Naive thymus-derived CD8-positive, alpha-beta T cell (primary cell): ENCODE measurements at places on chromosomes 13 and 19.
A peak's percentile ranks its signal among the peaks of the same experiment; 100 is the strongest.

GRCh38 chr19:58009666-58010301, 7.2 kb upstream of the ZNF606 start:
- DNase-seq = peak; percentile 31

DNA sequence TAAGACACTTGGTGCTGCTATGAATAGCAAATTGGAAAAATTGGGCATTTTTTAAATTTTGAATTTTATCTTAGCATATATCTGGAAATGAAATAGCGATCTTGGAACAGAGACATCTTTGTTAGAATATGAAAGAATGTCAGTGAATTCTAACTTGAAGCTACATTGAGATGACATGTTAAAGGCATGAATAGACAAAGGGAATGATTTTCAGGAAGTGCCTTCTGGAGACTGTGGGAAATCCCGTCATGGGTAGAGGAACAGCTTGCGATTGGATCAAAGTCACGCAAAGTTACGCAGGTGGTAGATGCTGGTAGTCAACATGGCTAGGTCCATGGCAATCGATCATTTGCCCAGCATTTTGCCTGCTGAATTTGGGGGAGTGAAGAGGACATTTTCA, 43.5 kb downstream of the LRCH1 start:
- DNase-seq = no peak

DNA sequence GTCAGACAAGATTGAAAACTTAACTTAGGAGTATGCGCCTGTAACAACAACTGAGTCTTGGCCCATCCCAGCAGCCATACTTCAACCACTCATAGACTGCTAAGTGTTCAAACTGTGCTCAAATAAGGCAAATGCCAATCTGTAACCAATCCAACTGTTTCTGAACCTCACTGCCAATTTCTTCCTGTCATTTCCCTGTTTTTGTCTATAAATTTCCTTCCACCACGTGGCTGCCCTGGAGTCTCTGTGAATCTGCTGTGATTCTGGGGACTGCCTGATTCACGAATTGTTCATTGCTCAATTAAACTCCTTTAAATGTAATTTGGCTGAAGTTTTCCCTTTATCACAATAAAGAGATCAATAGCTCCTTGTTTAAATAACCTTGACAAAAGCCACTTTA, 50.8 kb upstream of the FREM2 start:
- DNase-seq = no peak

DNA sequence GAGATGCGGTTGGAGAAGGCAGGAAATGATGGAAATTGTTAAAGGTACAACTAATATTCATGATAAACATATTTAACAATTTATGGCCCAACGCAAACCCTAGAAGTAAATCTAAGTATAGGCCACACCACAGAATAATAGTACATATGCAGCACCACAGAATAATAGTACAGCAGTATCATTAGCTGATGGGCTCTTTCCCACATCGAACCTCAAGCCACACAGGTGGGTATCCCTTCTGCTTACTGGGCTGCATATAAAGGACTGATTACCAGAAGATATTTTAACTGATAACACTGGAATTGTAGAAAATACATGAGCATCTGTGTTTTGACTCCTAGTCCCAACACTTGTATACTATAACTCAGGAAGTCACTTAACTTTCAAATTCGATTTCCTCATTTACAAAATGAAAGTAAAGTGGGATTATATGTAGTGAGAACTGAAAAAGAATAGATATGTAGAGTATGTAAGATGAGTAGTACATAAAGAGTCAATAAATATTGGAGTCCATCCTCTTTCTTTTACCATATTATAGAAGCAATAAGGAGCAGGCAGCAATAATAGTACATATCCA, 91.5 kb downstream of the TSC22D1 start:
- DNase-seq = no peak

DNA sequence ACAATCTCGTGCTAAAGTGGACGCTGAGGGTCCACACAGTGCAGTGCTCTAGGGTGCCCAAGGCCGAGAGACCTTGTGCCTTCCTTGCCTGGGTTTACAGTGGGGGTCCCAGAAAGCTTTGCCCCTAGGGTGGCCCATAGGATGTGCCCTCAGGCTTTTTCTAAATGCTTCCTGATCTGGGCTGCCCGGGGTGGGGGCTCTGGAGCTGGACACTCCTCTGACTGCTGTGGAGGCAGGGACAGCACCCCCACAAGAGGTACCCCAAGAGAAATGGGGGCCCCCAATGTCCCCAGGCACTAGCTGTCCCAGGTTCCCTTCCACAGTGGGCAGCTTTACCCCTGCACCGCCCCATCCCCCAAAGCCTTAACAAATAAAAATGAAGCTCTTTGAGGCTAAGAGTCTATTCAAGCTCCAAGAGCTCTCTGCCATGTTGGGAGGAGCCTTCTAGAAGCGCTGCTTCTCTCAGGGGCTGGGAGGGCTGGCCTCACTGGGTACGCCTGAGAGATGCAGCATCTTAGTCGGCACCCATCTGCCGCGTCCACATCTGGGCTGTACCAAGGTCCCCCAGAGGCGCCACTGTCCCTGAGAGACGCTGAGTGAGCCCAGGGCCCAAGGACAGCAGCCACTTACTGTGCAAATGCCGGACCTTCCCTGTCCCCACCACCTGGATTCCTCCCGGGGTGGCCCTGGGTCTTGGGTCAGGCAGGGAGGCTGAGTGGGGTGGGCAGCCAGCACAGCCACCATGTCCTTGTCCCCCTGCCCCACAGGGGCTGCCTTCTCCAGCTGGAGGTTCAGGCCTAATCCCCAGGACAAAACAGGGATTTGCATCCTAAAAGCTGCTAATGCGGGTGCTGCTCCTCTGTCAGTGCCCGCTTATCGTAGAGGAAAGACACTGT, 27.4 kb downstream of the CEBPA start:
- DNase-seq = no peak

- no peak for DNase-seq
These were observed 23.9 kb upstream of the PSG4 start for GRCh38 chr19:43229315-43229714.

DNA sequence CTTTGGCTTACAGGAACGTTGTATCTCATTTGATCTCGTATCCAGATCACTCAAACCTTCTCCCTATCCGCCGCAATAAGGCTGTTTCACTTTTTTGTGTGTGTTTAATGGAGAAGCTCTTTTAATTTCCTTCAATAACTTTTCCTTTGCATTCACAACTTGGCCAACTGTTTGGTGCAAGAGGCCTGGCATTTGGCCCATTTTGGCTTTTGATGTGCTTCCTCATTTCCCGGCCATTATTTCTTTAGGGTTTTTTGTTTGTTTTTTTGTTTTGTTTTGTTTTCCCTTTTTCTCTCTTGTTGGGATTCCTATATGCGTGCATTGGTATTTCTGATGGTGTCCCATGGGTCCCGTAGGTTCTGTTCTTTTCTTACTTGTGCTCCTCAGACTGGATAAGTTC, 6.1 kb upstream of the UPF3A start:
- DNase-seq = no peak

GRCh38 chr13:40586886-40587565, 79.4 kb downstream of the FOXO1 start:
- no peak for DNase-seq

- DNase-seq = no peak
These were observed 7.8 kb downstream of the ZBTB7A start for GRCh38 chr19:4058693-4059452.

- peak; percentile 87 for DNase-seq
These were observed at the start of gene EMP3 for GRCh38 chr19:48325265-48325910. Gene EMP3, plus strand, starts transcription at chr19:48325552. Its CDS starts 1,293 bp downstream, at chr19:48326845.

DNA sequence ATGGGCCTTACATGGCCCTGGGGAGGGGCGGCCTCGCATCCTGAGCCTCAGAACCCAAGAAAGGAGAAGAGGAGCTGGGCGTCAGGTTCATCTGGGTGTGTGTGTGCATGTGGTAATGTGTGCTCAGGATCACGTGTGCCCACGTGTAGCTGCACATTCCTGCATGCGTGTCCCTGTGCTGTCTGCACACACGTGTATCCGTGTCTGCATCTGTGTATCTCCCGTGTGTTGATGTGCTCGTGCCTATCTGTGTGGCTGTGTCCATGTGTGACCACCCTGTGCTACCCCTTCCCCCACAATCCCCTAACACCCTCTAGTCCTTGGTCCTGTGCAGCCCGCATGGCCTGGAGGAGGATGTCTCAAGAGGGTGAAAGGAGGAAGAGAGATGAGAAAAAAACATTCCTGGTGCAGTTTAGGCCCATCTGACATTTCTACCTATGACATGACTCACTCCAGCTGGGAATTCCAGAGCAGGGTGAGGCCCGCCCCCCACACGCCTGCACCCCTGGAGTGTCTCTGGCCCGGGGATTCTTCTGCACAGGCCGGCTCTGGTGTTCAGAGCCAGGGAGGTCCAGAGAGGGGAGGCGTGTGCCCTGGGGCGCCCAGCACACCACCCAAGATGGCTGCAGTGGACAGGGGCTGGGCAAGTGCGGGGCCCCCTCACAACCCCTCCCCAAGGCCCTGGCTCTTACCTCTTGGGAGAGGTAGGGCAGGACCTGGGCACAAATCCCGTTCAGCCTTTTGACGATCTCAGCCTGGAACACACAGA, 7.1 kb downstream of the TLE5 start:
- DNase-seq = no peak

DNA sequence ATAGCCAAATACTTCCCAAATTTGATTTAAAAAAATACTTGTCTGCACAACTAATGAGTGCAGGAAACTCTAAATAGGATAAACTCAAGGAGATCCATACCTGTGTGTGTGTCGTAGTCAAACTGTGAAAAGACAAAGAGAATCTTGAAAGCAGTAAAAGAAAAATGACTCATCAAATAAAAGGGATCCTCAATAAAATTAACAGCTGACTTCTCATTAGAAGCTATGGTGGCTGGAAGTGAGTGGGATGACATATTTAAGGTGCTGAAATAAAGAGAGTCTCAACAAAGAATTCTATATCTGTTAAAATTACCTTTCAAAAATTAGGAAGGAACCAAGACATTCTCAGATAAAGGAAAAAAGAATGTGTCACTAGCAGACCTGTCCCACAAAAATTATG, 13.7 kb downstream of the RNASEH2B start:
- DNase-seq = no peak

DNA sequence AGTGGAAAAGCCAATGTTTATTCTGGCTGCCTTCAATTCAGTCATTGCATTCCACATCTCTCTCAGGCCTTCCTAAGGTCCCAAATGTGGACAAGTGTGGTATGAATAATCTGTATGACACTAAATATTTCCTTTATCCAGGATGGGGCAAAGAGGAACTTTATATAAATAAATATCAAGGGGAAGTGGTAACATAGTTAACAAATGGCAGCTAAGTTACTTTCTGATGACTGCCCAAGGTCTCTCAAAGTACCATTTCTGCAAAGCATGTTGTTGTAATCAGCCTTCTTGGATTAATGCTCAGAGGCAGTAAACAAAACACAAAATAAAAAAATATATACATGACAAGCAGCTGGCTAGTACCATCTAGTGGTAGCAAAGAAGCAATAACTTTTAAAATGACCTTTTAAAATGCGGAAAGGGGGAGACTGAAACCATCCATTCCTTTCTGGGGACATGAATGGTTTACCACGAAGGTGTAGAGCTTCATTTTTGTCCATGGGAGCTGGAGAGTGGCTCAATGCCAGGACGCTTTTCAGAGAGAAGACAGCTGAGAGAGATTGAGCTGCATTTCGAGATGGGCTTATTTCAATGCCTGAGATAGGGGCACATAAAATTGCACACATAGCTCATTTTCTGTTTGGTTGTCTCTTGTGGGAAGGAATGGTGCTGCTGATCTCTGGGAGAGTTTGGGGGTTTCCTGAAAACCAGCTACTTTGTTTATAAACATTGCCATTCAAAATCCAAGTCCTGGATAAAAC, 259.2 kb downstream of the RFC3 start:
- no peak for DNase-seq

DNA sequence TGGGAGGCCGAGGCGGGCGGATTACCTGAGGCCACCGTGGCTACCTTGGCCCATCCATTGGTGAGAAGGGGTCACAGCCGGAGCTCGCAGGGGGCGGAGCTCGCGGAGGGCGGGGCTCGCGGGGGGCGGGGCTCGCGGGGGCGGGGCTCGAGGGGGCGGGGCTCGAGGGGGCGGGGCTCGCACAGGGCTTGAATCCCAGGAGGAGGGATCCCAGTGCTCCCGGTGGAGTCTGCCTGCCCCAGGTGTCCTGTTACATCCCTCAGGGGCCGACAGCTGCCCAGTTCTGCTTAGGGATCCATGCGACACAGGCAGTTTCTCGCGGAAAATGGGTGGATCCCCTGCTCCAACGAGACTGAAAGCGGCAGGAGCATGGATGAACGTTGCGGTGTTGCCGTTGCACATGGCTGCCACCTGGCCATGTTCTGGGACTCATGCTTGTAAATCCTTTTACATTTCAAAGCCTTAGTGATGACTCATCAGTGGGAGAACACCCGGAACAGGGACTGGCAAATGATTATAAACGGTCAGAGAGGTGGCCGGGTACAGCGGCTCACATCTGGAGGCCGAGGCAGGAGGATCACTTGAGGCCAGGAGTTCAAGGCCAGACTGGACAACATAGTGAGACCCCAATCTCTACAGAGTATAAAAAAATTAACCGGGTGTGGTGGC, 25.1 kb downstream of the TMPRSS9 start:
- peak; percentile 12 for DNase-seq

DNA sequence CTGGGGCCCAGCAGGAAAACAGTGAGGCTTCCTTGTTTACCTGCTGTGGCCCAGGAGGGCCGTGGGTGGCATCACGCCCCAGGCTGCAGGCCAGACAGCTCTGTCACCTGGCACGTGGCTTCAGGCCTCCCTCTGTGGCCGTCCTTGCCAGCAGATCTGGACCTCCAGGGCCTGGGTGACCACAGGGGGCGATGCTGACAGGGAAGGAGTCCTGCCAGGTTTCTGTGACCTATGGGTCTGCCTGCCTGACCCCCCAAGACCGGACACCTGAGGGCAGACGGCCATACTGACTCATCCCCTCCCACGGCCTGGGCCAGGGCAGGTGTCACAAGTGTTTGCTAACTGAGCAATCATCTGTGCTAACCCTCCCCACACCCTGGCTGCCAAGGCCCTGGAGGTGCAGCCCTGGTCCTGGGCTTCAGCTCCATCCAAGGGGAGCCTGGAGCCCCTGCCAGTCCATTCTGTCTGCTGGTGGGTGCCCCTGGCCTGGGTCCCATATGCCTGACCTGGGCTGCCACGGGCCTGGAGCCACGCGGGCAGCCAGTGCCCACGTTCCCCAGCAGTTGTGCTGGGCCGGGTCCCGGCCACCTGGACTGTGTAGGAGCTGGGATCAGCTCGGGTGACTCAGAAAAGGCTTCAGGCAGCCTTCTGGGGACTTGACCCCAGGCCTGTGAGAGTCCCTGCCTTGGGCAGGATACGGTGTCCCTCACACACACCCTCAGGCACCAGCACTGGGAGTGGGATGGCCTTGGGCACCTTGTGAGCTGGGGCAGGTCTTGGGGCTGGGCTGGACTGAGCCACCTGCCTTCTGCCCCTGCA, 3.7 kb downstream of the CDC34 start:
- DNase-seq = no peak

DNA sequence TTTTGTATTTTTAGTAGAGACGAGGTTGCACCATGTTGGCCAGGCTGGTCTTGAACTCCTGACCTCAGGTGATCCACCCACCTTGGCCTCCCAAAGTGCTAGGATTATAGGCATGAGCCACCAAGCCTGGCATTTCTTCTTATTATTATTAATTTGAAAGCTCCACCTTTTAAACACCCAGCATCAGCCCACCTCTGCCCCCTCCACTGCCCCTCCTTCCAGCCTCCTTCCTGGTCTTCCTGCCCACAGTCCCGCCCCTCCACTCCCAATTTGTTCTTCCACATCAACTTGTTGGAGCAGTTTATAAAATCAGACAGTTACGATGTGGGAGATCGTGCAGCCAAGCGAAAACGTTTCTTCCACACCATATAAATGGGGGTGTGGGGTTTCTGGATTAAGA, 7.8 kb upstream of the CLIP3 start:
- DNase-seq = no peak

GRCh38 chr13:57123681-57124080, 17.0 kb upstream of the PRR20A start:
- no peak for DNase-seq
